ENCODE measurements at places on chromosomes 1 and 21. TPM values are rescaled to one million over a fixed set of nuclear protein-coding genes. Genes with fewer than 3 reads are reported as not detected.
A peak's percentile ranks its signal among the peaks of the same experiment; 100 is the strongest.

The DNAJC6 gene
- 104 TPM for total RNA-seq

The KRTAP10-10 gene
- not detected for total RNA-seq

The FABP3 gene
- total RNA-seq, result 93.1 TPM

The FGR gene
- 0.78 TPM for total RNA-seq

The SLC1A7 gene
- not detected for total RNA-seq

The F5 gene
- under 0.01 TPM for total RNA-seq

The RGS16 gene
- 1.6 TPM for total RNA-seq

DNA sequence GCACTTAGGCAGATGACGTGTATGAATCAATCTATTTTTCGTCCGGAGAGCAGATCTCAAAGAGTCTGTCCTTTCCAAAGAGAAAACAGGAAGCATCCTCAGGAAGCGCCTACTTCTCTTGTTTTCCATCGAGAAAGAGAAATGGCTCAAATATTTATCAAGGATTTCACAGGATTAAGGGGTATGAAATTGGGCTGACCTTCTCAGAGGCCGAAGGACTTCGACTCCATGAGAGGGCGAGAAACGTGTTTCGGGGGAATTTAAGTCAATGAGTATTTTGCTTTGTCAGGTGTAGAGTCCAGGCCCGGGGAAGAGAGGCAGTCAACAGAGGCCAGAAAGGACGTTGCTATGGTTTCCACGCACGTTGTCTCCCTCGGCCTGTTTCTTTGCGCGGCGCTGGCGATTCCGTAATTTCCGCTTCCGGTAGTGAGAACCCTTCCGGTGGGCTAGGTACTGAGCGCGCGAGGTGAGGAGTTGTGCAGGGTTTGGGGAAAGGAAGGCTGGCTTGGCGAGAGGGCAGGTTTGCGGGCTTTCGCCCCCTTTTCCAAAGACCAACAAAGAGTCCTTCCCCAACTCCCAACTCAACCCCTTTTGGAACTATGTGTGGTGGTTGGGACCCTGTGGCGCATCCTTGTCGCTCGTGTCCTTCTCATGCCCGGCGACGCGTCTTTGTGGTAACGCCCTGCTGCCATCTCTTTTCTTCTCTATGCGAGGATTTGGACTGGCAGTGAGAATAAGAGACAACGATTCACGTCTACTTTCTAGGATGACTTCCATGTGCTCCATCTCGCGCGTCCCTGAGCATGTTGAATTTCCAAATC, at the start of gene MRPS21:
TSS of gene MRPS21 (plus strand) at position 429 of the 821 bp plus-strand sequence. CDS start 506 bp downstream, outside the sequence.
- peak; percentile 88 for DNase-seq

DNA sequence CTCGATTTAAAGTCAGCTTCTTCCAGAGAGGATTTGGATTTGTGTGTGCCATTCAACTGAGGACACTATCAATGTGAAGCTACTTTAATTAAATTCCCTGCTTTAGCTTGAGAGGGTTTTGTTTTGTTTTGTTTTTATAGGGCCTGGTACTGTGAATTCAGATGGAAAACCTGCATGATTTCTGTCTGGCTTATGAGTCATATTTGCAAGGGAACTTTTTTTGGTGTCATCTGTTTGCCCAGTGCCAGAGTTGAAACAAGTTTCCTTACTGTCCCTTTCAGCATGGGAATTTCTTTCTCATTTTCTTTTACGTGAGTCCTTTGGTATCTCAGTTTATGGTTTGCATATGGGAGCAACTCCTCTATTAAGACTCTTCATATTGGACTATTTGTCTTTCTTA, 194.6 kb downstream of the GREM2 start:
- no peak for DNase-seq

GRCh38 chr1:54456361-54456760, 50.2 kb upstream of the SSBP3 start:
- DNase-seq, result no peak

DNA sequence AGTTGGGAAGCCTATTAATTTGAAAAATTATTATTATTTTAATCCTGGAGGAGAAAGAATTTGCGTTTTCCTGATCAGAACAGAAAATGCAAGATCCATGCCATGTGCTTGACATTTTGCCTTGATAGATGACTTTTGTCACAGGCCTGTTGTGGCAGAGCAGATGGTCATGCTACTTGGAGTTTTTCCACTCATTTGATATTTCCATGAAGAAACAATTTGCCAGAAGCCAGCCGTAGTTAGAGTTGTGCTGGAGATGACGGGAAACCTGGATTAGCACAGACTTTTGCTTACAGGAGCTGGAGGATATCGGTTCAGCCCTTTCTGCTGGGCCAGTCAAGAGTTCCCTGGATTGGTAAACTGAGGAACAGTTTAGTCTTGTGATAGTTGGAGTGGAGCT, 3.2 kb downstream of the RCAN3 start:
- no peak for DNase-seq

GRCh38 chr1:109805486-109806165, 41.9 kb upstream of the EPS8L3 start:
- DNase-seq, result no peak

DNA sequence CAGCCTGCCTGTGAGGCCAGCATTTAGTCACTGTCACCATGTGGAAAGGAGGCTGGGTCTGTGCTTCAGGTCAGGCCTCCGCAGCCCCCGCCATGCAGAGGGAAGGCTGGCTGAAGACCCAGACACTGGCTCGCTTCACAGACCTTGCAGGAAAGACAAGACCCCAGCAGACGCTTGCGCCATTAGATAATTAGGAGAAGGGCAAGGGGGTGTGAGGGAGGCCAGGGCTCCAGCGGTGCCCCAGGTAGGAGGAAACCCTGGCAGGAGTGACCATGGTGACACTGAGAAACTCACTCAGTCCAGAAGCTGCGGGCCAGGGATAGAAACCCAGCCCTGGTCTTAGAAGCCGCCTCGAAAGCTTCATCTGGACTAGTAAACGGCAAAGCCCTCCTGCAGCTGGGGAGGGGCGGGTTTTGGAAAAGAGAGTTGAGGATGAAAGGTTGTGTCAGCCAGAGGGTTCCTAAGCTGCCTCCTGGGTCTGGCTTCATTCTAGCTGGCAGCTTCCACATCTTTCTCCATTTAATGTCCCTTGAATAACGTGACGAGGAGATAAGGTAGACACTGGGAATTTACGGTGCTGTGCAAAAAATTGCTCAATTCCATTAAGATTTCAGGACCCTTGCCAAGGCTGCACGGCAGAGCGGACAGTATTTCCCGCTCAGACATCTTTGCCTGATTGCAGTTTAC, 294.1 kb upstream of the VAMP3 start:
- no peak for DNase-seq

DNA sequence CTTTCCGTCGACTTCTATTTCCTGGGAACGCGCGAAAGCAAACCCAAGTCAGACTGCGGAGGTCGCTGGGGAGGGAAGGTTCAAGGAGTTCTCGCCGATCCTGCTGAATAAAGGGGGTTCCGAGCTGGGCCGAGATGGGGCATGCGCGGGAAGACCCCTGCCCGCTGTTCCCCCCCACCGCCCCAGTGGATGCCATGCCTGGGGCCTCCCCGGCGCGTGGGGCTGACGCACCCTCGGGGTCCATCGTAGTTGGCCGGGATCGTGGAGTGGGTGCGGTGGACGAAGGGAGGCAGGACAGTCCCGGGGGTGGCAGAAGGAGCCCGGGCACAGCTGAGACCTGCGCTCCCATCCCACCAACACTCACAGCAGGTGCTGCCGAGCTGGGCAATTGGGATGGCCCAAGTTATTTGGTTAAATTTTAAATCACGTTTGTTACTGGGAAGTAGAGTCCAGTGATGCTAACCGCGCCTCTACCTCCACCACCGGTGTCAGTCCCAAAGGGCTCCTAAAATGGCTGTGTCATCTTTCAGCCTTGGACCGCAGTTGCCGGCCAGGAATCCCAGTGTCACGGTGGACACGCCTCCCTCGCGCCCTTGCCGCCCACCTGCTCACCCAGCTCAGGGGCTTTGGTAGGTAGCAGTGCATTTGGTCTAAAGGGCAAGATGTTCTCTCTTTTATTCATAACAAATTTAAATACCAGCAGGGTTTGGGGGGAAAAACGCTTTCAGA, 801 bp downstream of the MX1 start:
- no peak for DNase-seq

DNA sequence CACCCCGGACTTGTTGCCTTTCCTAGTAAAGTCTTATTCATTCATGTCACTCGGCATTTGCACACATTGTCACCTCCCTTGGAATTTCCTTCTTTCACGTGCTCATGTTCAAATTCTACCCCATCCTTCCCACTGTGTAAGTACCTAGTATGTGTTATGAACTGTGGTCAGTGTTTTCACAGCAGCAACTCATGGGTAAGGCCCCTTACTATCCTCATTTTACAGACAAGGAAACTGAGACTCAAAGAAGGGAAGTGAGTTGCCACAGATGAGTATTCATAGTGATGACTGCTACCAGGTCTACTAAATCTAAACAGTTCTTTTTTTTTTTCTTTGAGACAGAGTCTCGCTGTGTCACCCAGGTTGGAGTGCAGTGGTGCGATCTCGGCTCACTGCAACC, 10.5 kb downstream of the CITED4 start:
- no peak for DNase-seq

DNA sequence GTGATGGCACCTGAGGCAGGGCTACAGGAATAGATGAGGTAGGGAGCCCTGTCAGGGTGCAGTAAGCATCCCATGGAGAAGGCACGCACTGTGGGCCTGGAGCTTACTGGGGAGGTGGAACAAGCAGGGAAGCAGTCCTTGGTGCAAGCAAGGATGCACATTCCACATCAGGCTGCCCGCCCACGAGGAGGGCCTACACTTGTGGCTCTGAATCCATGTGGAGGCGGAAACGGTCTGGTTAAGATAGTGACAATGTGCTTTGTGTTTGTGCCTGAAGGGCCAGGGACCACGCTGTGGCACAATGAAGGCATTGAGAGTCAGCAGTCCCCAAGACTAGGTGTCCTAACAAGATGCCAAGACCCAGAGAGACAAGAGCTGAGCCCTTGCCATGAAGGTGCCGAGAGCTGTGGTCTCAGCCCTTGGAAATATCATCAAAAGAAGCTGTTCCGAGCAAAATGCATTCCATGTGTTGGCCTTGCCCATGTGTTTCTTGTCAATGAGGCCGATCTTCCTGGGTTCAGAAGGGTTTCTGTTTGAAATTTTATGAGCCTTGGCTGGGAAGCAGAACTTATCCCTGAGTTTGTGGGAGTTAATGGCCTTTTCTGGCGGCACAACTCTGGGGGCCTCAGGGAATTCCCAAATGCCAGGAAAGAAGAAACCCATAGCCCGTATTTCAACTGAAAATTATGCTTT, 111.9 kb downstream of the NGF start:
- DNase-seq, result no peak

GRCh38 chr21:38388647-38389353, 109.5 kb downstream of the ERG start:
- DNase-seq, result no peak

DNA sequence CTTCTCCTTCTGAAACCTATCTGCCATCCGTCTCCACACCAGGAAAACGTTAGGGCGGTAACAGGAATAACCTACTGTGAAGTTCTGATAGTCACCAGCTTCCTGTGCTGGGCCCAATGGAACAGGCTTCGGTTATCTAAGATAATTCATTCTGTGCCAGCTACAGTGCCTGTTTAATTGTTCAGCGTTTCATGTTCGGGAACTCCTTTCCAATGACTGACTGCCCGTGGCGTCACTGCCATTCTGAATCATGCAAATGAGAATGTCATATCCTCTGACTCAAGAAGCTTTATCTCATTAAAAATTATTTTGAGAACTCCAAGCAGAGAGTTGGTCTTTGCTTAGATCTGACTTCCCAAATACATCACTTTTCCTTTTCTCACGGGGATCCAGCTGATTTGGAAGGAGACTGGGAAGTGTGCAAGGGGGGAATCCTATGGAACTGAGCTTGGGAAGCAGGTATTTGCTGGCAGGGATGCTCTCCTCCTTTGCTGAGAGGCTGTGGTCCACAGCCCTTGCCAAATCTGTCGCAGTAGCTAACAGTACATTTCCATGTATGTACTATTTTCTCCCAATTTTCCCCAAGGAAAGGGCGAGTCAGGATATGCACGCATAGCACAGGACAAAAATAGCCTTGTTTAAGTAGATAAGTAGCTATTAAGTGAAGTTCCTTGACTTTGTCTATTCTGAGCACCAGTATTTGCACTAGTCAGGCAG, 358.7 kb downstream of the LTN1 start:
- no peak for DNase-seq

- DNase-seq, result no peak
These were observed 78.7 kb upstream of the TINAGL1 start for GRCh38 chr1:31497601-31498000.

DNA sequence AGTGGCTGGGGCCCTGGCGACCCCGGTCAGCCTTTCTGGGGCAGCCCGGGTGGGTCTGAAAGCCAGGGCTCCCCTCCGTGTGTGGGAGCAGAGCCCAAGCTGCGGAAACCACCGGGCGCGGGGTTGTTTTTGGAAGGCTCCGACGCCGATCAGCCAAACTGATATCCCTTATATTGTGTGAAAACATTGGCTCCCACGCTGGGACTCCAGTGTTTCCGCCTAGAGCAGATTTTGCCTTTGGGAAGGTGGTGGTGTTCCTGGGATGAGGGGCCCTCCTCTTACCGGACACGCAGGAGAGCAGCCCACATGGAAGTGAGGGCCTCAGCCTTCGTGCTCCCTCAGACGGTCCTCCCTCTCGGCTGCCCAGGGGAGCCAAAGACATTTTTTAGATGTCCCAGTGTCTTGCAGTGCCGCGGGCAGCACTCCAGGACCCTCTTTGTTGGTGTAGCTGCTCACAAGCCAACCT, 54.3 kb downstream of the NGF start:
- DNase-seq, result no peak

DNA sequence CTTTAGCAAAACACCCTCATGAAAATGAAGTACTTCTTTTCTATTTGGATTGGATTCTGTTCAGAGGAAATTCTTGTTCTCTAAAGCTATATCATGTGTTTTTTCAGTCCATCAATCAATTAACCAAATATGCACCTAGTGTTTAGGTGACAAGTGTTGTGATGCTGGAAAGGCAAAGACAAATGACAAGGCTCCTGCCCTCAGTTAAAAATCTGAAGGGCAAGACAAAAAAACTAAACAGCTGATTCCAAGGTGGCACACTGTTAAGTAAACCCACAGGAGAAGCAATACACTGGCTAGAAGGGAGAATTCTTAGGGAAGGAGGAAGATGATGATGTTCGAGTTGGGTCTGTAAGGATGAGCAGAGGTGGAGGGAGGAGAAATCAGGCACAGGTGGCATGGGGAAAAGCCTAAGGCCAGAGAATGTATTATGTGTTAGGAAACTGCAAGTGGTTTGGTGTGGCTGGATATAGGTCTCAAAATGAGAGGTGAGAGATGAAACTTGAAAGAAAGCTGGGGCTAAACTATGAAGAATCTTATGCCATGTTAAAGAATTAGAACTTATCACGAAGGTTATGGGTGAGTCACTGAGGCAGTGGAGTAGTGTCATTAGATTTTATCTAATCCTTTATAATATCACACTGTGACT, 51.8 kb upstream of the GFI1 start:
- DNase-seq, result no peak

- no peak for DNase-seq
These were observed 103.0 kb upstream of the TSPAN2 start for GRCh38 chr1:115192200-115192767.

- peak; percentile 73 for DNase-seq
These were observed 55.8 kb downstream of the SLC45A1 start for GRCh38 chr1:8373581-8374241.

DNA sequence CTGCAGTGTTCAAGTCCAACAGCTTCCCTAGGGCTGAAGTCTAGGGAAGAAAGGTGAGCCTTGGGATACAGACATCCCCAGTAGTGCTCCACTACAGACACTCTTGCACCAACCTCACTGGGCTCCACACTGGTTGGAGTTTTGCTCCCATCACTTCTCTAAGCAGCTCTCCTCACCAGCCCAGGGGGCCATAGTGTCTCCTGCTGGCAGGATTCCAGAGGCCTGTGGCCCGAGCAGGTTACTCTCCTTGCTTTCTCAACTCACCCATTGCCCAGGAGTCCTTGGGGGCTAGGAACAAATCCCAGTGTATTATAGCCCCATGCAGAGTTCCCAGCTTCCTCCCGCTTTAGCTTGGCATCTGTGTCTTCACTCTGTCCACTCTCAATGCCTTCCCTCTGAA, 52.8 kb downstream of the IFI44 start:
- no peak for DNase-seq

Measured in occipital lobe (tissue), 3 donors.